ENCODE measurements at places on chromosomes 1 and 21.

- DNase-seq: peak; percentile 23
Measured at GRCh38 chr1:212514056-212514614, 81.4 kb downstream of the NENF start.

- peak; percentile 88 for DNase-seq
Measured at GRCh38 chr21:38843806-38844503, 38.2 kb downstream of the ETS2 start.

GRCh38 chr21:44911384-44912157, 9.1 kb downstream of the ITGB2 start:
- no peak for DNase-seq

DNA sequence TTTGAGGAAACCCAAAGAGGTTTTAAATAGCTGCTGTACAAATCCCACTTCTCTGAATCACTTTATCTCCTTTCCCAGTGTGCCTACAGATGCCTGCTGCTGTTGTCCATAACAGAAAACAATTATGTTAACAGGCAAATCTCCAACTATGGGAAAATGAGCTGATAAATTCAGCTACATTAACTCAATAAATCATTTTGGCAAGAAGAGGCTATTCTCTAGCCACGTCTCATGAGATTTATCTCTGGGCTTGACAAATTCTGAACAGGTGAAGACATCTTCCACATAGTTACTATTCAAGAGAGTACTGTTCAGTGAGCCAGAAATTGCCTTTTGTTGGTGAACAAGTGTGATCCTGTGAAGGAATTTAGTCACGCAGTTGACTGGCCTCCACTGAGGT, 327.1 kb upstream of the FMN2 start:
- no peak for DNase-seq

DNA sequence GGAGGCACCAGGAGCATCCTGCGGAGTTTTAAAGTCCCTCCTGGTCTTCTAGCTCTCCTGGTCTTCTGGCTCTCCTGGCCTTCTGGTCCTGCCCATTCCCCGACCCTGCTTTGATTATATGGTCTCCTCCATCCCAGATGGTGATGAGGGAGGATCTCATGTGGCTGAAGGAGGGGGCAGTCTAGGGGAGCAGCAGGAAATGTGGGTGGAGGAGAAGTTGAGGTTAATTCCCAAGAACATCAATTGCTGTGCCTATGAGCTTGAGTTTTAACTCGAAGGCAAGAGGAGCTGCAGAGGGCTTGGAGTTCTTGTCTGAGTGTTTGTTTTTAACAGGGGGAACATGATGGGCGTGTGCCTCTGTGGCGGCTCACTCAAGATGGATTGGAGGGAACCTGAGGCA, 408.8 kb downstream of the MATN1 start:
- DNase-seq: no peak

DNA sequence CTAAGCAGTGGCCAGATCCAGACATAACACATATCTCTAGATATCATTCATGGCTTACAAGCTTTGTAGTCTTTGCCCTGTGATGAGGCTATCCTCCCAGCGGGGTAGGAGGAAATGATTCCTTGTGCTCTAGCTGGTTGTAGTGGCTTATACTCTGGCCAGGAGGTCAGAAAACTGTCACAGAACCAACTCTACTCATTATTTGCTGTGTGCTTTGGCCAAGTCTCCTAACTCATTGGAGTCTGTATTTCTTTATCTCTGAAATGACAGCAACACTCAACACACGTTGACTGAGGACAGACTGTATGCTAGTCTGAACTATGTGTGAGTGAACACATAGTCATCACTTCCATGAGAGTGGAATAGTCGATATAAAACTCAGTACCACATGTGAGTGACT, 116.7 kb upstream of the F3 start:
- DNase-seq: no peak

- no peak for DNase-seq
Measured at GRCh38 chr1:182215764-182216163, 154.3 kb upstream of the ZNF648 start.

DNA sequence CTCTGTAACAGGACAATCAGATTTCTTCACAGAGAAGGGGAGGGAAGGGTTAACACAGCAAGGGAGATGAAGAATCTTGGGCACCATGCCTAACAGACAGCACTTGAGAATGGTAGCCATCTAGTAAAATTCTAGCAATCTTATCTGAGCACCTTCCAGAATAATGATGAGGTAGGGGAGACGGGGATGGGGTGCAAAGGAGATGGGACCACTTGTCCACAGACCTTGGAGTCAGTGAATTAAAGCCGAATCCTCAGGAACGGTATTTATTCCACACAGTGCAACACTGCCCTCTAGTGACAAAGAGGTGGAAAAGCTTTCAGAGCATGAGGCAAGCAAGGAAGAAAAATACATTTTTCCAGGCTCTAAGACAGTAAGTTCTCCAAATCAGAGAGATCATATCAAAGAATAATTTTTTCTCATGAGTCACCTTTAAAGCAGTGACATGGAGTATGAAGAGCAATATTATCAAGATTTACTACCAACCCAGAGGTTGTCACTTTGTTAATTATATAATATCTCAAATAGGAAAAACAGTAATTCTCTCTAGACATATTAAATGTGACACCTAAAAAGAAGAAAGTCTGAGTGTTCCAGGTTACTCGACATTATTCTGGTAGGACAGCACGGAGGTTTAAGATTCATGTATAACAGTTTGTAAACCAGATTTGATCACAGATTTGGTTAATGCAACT, 43.3 kb upstream of the LPAR3 start:
- peak; percentile 91 for DNase-seq

DNA sequence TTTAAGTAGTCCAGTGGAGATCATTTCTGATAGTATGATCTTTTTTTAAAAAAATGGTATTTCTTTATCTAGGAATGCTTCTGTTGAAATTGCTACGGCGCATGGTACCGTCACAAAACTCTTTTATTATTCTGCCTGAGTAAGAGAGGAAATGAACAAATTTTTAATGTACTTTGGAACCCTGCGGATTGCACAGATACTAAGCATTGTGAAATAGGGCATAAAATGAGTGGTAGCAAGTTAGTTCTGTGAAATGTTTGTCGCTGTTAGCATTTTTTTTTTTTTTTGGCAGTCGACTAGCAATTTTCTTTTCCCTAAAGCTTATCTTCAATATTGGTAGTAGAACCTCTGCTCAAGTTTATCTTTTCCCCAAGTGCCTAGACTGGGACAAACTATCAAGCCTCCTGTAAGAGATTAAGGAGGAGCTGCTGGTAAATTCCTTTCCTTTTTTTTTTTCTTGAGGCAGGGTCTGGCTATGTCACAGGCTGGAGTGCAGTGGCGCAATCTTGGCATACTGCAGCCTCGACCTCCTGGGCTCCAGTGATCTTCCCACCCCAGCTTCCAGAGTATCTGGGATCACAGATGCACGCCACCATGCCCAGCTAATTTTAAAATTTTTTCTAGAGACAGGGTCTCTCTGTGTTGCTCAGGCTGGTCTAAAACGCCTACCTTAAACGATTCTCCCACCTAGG, 2.2 kb downstream of the ITSN1 start:
- peak; percentile 66 for DNase-seq

DNA sequence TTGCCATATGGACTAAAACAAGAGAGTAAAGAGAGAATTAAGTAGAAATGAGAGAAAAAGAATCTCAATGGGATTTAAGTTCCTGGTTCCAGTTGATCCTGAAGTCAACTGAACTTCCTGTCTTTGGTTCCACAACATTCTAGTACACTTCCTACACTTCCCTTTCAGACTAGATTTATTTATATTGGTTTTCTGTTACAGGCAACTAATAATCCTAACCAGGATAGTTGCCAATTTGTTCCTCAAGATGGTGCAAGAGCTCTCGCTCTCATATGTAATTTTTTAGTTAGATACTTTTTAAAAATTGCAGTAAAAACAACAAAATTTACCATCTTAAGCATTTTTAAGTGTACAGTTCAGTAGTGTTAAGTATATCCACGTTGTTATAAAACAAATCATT, 28.8 kb upstream of the TRIM45 start:
- DNase-seq: peak; percentile 31

GRCh38 chr1:52569449-52570210, 16.7 kb upstream of the TUT4 start:
- no peak for DNase-seq

DNA sequence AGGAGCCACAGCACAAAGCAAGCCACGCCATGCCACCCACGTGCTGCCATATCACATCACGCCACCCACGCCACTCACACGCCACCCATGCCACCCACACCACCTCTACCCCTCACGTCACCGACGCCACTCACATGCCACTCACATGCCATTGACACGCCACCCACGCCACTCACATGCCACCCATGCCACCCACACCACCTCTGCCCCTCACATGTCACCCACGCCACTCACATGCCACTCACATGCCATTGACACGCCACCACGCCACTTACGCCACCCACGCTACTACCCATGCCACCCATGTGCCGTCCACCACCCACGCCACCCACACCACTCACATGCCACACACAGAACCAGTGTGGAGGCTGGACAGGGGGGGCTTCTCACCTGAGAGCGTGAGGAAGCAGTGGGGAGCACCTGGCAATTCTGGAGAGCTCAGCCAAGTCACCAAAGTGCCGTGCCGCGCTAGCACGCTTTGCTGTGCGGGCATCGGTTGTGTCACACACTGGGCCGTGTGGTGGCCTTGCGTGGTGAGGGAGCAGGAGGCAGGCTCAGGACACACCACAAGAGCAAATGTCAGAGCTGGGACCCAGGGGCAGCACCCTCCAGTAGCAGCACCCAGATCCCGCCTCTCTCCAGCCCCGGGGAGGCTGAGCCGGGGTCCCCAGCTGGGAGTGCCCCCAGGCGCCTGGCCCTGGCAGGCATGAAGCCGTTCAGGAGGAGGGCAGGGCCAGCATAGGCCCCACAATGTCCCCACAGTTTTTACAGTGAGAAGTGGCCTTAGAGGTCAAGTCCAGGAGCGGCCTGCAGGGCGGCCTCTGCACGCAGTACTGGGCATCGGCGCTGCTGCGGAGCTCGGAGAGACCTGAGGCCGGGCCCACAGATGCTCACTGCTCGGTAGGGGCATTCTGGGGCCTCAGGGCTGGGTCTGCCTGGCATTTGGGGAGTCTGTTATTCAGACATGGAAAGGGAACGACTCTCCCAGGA, 70.0 kb downstream of the AGPAT3 start:
- DNase-seq: no peak

GRCh38 chr1:211529453-211529852, 37.5 kb upstream of the RD3 start:
- no peak for DNase-seq

DNA sequence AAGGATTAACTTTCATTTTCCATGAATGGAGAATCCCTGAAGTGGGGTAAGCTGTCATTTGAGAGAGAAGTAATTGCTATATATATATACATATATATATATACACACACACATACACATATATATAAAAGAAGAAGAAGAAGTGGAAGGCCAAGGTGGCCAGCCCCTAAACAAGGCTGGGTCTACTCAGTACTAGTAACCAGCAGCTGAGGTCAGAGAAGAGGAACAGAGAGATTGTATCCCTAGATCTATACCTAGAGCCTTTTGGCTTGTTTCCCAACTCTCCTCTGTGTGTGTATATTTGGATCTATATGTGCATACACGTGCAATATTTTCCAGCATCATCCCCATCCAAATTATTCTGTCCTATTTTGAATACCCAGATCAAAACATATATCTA, 5.2 kb downstream of the TNFSF4 start:
- DNase-seq: peak; percentile 5

- DNase-seq: no peak
Measured at GRCh38 chr21:36841866-36842265, 124.6 kb downstream of the HLCS start.

- no peak for DNase-seq
Measured at GRCh38 chr1:67224856-67225255, 58.6 kb downstream of the IL23R start.

GRCh38 chr1:43890815-43891214, 42.8 kb upstream of the ARTN start:
- DNase-seq: peak; percentile 6

GRCh38 chr1:50106095-50106761, 2.5 kb upstream of the ELAVL4 start:
- no peak for DNase-seq

DNA sequence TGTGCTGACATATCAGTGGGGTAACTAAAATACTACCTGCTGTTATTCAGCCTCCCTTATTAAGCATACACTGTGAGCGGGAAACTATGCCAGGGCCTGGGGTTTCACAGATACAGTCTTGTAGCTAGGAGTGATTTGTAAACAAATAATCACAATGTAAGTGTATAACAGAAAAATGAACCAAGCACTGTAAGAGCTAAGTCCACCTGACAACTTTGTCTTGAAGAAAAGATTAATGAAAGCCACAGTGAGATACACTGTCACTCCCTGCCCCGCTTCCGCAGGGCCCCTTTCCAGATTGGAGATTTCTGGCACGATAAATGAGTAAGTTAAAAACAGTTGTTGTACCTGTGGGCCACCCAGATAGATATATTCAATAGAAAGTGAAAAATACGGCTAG, 4.8 kb downstream of the RCAN3 start:
- DNase-seq: no peak

GRCh38 chr1:109239409-109240068, 9.8 kb upstream of the CELSR2 start:
- DNase-seq: peak; percentile 52

- no peak for DNase-seq
Measured at GRCh38 chr1:178506177-178506576, 6.7 kb upstream of the TEX35 start.

DNA sequence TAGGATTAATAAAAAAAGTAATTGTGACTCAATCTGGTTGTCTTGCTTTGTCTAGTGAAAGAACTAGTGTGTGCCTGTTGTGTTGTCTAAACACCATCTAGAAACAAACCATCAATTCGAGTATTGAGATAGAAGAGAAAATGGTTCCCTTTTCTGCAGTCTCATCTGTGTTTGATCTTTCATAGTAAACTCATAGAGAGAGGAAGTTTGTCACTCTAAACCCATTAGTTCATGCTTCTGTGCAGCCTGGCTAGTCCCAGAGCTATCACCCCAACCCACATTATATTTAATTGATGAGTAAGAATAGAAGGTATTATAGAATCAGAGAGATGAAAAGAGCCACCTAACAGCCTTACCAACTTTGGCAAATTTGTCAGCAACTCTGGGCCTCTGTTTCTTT, 99.5 kb downstream of the TGFB2 start:
- DNase-seq: no peak

DNA sequence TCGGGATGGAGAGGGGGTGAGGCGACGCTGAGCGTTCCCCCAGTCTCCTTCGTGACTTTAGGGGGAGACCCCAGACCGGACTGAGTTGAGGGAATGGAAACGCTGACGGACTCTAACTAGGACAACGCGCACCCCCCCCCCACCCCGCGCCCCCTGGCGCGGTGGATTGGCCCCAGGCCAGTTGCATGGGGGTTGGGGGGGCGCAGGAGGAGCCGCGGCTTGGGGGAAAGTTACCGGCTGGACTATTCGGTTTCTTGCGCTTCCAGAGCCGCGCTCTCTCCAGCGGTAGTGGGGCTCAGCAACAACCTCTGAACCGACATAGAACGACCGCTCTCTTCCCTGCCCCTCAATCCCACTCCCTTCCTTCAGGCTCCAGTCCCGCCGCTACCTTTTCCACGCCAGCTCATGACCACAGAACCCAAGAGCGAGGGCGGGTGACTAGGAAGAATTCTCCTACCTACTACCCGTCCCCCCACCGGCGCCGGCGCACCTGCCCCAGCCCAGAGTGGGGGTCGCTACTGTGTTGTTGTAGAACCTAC, 694 bp downstream of the ZBTB7B start:
- DNase-seq: peak; percentile 58

- DNase-seq: no peak
Measured at GRCh38 chr1:199295107-199295506, 656.3 kb downstream of the PTPRC start.

GRCh38 chr1:77406661-77407060, 124.8 kb downstream of the AK5 start:
- DNase-seq: peak; percentile 44

- no peak for DNase-seq
Measured at GRCh38 chr1:181499825-181500224, 16.5 kb downstream of the CACNA1E start.

- DNase-seq: peak; percentile 86
Measured at GRCh38 chr1:39269791-39270342, 65.4 kb downstream of the MACF1 start.
